ENCODE measurements at places on chromosomes 7 and 10.

GRCh38 chr7:70721500-70721899 lies 410.4 kb upstream of the GALNT17 start:
- DNase-seq = no peak

- DNase-seq = no peak
Measured at GRCh38 chr7:117895276-117895675, 22.0 kb upstream of the CTTNBP2 start.

- no peak for DNase-seq
Measured at GRCh38 chr7:47826754-47827153, 121.5 kb downstream of the PKD1L1 start.

GRCh38 chr10:43899224-43899959 lies 250.7 kb upstream of the ZNF32 start:
- DNase-seq = no peak

GRCh38 chr10:8913720-8914119 lies 859.2 kb downstream of the GATA3 start:
- no peak for DNase-seq

- no peak for DNase-seq
Measured at GRCh38 chr7:39810710-39811109, 139.3 kb upstream of the CDK13 start.

- no peak for DNase-seq
Measured at GRCh38 chr10:27153845-27154193, 365 bp downstream of the YME1L1 start.

GRCh38 chr10:64211466-64211865 lies 690.3 kb downstream of the REEP3 start:
- no peak for DNase-seq

DNA sequence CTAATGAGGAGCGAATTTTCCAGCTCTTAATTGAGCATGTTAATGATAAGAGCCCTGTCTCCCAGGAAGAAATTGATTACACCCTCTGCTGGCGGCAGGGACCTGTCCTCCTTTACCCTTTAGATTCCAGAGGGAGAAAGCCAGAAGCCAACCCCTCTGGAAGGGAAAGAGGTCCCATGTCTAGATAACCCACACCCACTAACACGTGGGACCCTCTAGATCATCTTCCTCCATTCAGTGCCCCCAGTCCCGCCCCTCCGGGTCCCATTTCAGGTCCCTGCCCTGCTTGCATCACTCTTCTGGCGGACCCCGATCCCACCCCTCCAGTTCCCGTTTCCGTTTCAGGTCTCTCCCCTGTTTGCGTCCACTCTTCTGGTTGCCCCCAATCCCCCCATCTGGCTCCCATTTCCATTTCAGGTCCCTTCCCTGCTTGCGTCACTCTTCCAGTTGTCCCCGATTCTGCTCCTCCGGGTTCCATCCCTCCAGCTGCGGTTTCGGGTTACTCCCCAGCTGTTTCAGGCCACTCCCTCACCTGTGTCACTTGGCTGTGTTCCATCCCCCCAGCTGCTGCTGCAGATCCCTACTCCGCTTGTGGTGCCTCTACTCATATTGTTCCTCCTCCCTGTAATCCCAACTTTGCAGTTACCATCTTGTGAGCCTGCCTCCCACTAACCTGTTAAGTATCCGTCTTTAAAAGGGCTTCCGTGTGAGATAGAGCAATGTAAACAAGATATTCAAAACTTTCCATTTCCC lies 202.4 kb downstream of the SH2D4B start:
- DNase-seq = no peak

DNA sequence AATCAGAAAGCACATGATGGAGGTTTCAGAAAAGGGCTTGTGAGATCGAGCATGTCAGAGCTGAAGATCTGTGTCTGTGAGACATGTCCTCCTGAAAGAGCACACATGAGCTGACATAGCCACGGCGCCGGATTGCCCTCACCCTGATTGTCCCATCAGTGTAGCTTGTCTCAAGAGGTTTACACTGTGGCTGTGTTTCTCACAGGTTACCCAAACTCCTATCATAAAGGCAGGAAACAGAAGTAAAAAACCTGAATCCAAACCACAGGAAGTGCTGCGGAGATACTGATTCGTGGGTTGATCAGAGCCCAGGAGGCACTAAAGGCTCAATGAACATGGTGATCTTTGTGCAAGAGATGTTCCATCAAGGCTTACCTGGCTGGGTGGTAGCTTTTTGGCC lies 3.9 kb upstream of the ATP6V0E2 start:
- no peak for DNase-seq

DNA sequence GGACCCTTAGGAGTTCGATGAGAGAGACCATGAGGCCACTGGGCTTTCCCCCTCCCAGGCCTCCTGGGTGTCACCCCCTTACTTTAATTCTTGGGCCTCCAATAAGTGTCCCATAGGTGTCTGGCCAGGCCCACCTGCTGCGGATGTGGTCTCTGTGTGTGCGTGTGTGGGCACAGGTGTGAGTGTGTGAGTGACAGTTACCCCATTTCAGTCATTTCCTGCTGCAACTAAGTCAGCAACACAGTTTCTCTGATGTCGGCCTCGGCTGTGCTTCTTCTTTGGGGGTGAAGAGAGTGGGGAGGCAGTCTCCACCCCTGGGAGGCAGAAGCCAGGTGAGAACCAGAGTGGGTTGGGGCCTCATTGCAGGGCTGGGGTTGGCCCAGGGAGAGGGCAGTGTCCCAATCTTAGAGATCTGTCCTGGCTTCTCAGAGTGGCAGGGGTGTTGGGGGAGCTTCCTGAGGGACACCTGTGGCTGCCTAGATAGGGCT lies 1.5 kb downstream of the PVRIG start:
- no peak for DNase-seq

DNA sequence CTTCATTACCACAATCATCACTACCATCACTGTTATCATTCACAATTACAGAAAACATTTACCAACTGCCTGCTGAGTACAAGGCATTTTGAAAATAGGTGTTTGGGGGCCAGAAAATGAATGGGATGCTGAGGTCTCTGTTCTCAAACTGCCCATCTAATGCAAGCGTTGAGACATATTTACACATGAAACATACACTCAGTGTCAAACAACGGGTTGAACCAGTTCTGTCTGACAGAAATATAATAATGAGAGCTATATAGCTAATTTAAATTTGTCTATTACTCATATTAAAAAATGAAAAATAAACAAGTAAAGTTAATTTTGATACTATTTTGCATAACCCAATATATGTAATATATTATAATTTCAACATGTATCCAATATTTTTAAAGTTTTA lies 303.1 kb downstream of the KCNMA1 start:
- DNase-seq = no peak

GRCh38 chr10:112383325-112383724 lies 9.4 kb downstream of the ACSL5 start:
- no peak for DNase-seq

GRCh38 chr10:69895759-69896158 lies 94.1 kb downstream of the COL13A1 start:
- no peak for DNase-seq

GRCh38 chr7:7228472-7228871 lies 46.1 kb downstream of the C1GALT1 start:
- DNase-seq = no peak

GRCh38 chr7:39950473-39951225 lies 593 bp downstream of the CDK13 start:
- DNase-seq = peak; percentile 18

GRCh38 chr7:91557789-91558404 lies 293.7 kb downstream of the FZD1 start:
- no peak for DNase-seq

- no peak for DNase-seq
Measured at GRCh38 chr10:126384269-126384873, 3.9 kb downstream of the ADAM12 start.

GRCh38 chr10:29977171-29977570 lies 82.2 kb downstream of the JCAD start:
- no peak for DNase-seq

- no peak for DNase-seq
Measured at GRCh38 chr7:73810998-73811360, 19.8 kb upstream of the CLDN4 start.

DNA sequence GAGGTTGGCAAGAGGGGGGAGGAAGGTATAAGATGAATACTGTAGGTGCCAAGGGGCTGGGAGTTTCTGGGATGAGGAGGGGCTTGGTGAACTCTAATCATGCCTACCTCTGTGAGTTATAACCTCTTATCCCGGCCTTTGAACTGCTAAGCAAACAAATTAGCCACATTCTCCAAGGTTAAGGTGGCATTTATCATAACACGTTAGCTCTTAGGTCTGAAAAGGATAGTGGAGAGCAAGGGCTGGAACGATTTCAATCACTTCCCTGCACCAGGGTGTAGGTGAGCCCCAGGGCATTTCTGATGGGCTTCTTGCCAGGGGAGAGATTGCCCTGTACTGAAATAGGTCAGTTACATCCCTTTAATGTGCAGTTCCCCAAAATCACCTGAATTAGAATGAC lies 28.6 kb upstream of the DMBT1 start:
- DNase-seq = no peak

DNA sequence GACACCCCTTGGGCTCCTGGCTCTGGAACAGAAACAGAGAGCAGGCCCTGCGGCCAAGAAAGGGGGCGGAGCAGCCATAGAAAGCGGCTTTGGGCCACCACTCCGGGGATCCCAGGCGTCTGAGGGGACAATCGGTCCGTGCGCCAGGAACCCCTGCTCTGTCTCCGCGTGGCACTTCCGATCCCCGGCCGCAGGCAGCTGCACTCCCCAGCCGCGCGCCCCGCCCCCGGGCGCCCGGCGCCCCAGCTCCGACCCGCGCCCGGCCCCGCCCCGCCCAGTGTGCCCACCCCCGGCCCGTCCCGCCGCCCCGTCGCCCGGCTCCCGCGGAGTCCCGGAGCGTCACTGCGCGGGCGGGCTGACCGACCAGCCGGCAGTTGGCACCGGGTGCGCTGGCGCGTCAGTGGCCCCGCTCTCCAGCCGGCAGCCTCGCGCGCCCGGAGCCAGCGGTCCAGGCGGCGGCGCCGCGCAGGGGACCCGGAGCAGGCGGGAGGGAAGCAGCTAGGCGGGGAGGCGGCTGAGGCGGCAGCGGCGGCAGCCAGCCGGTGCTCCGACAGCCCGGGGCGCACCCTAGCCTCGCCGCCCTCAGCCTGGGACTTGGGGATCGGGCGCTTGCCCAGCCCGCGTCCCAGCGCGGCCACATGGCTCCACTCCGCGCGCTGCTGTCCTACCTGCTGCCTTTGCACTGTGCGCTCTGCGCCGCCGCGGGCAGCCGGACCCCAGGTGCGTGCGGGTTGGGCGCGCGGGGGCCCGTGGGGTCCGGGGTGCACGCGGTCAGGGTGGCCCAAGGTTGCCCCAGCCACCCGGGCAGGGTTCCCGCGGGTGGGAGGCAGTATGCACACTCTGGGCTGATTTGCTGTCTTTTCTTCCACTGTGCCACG lies at the start of gene ADAMTS14:
TSS of gene ADAMTS14 (plus strand) at position 342 of the 878 bp plus-strand sequence. CDS start at position 639, 297 bp downstream.
- no peak for DNase-seq

DNA sequence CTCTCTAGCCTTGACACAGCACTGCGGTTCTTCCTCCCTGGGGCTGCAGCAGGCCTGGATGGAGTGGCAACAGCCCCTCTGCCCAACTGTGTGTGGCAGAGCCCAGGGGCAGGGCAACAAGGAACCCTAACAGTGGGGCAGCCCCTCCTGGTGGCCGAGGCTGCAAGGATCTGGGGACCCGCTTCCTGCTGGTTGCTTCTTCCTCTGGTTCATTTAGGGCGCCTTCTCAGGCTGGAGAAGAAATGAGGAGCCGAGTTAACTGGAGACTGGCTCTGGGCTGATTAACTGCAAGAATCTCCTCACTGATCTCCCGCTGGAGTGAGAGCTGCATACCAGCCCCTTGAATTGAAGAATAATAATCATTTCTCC lies 80.1 kb upstream of the EMX2 start:
- DNase-seq = no peak

- no peak for DNase-seq
Measured at GRCh38 chr10:34933676-34934075, 118.6 kb upstream of the PARD3 start.

- no peak for DNase-seq
Measured at GRCh38 chr7:946256-946996, 8.1 kb downstream of the ADAP1 start.

DNA sequence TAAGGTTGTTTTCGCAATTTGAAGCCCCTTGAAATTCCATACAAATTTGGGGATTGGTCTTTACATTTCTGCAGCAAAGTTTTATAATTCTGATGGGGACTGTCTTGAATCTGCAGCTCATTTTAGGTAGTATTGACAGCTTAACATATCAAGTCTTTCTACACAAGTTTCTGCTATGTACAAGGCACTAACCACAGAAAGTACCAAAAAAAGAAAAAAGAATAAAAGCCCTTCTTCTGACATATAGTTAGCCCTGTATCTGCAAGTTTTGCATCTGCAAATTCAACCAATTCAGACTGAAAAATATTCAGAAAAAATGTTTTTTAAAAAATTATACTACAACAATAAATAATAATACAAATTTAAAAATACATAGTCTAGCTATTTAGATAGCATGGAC lies 15.3 kb downstream of the POT1 start:
- no peak for DNase-seq

DNA sequence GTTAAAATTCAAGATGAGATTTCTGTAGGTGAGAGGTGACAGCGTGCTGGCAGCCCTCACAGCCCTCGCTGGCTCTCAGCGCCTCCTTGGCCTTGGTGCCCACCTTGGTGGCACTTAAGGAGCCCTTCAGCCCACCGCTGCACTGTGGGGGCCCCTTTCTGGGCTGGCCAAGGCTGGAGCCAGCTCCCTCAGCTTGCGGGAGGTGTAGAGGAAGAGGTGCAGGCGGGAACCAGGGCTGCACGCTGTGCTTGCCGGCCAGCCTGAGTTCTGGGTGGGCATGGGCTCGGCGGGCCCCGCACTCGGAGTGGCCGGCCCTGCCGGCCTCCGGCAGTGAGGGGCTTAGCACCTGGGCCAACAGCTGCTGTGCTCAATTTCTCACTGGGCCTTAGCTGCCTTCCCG lies 320.0 kb upstream of the VWC2 start:
- no peak for DNase-seq

DNA sequence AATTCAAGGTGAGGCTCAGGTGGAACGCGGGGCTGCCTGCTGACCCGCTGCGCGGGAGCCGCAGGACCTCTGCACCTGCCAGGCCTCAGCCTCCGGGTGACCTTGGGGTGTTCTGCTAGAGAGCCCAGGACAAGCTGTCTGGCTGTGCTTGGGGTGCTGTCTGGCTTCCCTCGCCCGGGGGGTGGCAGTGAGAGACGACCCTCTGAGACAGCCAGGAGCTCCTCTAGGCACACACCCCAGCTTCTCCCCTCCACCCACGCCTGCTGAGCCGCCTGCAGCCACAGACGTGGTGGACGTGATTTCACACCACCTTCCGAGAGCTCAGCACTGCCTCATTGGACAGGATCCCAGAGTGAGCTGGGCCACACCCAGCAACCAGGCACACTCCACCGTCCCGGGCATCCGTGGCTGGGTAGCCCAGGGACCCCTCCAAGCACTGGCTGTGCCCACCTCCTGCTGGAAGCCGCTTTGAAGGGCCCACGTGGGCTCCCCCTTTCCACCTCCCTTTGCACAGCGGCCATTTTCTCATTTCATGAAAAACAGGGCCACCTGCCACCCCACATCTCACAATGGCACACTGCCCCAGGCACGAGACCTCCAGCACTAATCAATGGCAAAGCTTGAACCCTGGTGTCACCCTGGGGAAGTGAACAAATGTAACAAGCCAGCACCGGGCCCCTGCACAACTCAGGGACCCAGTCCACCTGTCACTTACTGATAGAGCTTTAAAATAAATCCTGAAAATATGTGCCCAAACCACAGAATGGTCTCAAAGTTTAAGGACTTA lies 35.0 kb downstream of the ZFAND2A start:
- DNase-seq = no peak

Measured in stimulated activated CD8-positive, alpha-beta memory T cell treated with anti-CD3 and anti-CD28 coated beads, Interleukin-15, amount 100 ng/mL, for 24 hours (primary cell).